ENCODE measurements at places on chromosomes 6 and 20. TPM values are rescaled to one million over a fixed set of nuclear protein-coding genes. Genes with fewer than 3 reads are reported as not detected.

- no peak overlapping the region for H3K4me3 ChIP-seq
- no peak for DNase-seq
- no peaks in the 10 kb centered on the region for H3K36me3 ChIP-seq
- no peaks in the 10 kb centered on the region for H3K27me3 ChIP-seq
These were observed 59.0 kb downstream of the AFG1L start for GRCh38 chr6:108353853-108354252.

DNA sequence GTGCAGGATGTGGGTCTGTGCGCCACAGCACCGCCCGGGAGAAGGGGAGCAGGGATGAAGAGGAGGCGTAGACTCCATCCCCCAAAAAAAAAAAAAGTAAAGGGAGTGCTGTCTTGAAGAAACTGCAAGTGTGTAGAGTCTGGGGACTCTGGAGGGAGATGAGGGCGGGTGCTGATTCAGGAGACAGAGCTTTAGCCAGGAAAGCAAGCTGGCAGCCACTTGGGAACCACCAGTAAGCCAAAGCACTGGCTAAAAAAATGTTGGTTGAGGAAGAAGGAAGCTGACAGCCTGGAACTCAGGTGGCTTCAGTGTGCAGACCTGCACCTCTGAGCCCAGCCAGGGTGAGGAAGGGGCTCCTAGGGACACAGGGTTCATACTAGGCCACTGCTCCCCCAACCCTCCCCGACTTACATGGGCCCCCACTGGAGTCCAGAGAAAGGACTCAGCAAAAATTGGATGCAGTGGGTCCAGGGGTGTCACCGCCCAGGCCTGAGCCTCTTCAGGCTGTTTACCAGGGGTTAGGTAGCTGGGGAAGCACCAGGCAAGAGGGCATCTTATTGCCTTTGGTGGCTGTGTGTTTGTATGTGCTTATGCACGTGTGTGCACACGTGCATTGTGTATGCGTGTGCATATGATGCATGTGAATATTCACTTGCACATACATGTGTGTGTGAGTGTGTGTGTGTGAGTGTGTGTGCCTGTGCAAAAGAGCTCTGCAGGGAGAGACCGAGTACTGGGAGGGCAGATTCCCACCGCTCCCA, 153.5 kb upstream of the MLN start:
- no peak for DNase-seq
- no peaks in the 10 kb centered on the region for H3K36me3 ChIP-seq
- H3K4me3 ChIP-seq: no peak overlapping the region
- H3K27ac ChIP-seq: no peak overlapping the region
- no peaks in the 10 kb centered on the region for H3K27me3 ChIP-seq
- no peaks in the 10 kb centered on the region for H3K4me1 ChIP-seq

DNA sequence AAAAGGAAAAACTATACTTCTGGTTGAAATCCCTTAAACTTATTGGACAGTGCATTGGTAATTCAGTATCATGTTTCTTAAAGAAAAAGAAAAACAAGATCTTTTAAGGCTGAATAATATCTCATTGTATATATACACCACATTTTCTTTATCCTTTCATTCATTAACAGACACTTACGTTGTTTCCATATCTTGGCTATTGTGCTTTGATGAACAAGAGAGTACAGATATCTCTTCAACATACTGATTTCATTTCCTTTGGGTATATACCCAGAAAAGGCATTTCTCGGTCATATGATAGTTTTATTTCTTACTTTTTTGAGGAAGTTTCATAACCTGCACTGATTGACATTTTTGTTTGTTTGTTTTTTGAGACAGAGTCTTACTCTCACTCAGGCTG, 281.5 kb downstream of the SLC35F1 start:
- no peak for DNase-seq
- H3K4me3 ChIP-seq: no peak overlapping the region
- H3K36me3 ChIP-seq: no peaks in the 10 kb centered on the region
- no peaks in the 10 kb centered on the region for H3K4me1 ChIP-seq

DNA sequence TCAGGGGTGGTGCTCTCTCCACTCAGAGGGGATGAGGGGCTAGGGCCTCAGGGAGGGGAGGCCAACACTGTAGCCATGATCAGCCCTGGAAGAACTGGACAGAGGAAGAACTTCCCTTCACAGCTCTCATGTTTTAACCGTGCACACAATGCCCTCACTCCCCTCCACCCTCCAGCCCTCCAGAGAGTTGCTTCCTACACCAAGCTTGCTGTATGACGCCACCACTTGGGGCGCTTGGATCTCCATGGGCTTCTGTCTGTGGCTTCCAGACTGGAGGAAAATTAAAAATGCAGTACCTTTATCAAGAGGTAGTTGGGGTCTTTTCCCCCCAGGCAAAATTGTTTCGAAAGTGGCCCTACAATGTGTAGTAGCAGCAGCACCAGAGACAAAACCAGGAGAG, 48.4 kb downstream of the ARHGAP40 start:
- H3K27me3 ChIP-seq: peaks cover 4% of the 10 kb centered on the region
- no peaks in the 10 kb centered on the region for H3K36me3 ChIP-seq
- no peak overlapping the region for H3K27ac ChIP-seq
- peaks cover 12% of the 10 kb centered on the region for H3K4me1 ChIP-seq

GRCh38 chr6:27370391-27370790, 18.2 kb upstream of the ZNF391 start:
- peaks cover 6% of the 10 kb centered on the region for H3K4me1 ChIP-seq
- no peaks in the 10 kb centered on the region for H3K36me3 ChIP-seq
- no peak overlapping the region for H3K27ac ChIP-seq
- H3K4me3 ChIP-seq: no peak overlapping the region
- no peak for DNase-seq

- H3K27ac ChIP-seq: no peak overlapping the region
- peak; percentile 25 for DNase-seq
- no peak overlapping the region for H3K4me3 ChIP-seq
- peaks cover 20% of the 10 kb centered on the region for H3K4me1 ChIP-seq
- H3K27me3 ChIP-seq: no peaks in the 10 kb centered on the region
These were observed 96.7 kb downstream of the SYCP2 start for GRCh38 chr20:59836767-59837166.

The CTCFL gene
- 0.13 TPM for total RNA-seq
